Kidney epithelial cell (primary cell): ENCODE measurements at places on chromosomes 11 and 22. TPM values are rescaled to one million over a fixed set of nuclear protein-coding genes. Genes with fewer than 3 reads are reported as not detected.

DNA sequence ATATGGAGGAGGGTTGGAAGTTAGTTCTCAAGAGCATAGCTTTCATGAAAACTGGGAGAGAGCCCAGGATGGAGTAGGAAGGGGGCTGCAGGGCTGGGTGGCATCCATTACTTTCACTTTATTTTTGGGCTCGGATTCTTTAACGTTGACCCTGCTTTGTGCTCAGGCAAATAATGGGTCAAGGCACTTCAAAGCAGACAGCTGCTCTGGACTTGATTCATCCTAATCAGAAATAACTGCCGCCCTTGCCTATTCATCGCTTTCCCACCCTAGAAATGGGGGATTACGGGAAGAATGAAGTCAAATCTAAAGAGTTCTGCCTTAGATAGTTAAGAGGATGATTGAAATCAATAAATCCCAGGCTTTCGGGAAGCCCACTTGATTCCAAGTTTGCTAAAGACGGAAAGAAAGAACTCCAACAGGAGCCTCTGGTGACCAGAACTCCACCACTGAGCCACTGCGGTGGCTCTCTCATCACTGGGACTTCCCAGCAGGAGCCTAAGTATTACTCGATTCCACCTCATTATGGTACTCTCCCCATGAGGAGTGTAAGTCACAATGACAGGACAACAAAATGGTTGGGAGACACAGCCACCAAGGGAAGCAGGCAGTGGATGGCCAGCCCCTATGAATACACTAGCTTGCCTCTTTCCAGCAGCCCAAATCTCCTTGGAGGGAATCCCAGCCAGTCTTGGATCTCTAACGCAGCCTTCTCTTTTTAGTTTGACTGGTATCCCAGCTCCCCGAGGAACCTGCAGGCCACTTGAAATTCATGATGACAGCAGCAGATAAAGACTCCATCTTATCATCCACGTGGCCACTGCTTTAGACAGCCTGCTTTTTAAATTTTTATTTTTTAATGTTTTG lies 815.5 kb downstream of the NTM start:
- DNase-seq: no peak

The OR10G7 gene
- not detected in 2 replicates for total RNA-seq

DNA sequence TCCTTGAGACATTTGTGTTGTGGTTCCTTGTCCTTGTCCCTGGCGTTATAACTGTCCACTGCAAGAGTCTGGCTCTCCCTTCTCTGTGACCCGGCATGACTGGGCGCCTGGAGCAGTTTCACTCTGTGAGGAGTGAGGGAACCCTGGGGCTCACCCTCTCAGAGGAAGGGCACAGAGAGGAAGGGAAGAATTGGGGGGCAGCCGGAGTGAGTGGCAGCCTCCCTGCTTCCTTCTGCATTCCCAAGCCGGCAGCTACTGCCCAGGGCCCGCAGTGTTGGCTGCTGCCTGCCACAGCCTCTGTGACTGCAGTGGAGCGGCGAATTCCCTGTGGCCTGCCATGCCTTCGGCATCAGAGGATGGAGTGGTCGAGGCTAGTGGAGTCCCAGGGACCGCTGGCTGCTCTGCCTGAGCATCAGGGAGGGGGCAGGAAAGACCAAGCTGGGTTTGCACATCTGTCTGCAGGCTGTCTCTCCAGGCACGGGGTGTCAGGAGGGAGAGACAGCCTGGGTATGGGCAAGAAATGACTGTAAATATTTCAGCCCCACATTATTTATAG lies 23.0 kb downstream of the MYBPC3 start:
- DNase-seq: no peak

The DGAT2 gene
- total RNA-seq: 2.7 and 2.9 TPM in 2 replicates

DNA sequence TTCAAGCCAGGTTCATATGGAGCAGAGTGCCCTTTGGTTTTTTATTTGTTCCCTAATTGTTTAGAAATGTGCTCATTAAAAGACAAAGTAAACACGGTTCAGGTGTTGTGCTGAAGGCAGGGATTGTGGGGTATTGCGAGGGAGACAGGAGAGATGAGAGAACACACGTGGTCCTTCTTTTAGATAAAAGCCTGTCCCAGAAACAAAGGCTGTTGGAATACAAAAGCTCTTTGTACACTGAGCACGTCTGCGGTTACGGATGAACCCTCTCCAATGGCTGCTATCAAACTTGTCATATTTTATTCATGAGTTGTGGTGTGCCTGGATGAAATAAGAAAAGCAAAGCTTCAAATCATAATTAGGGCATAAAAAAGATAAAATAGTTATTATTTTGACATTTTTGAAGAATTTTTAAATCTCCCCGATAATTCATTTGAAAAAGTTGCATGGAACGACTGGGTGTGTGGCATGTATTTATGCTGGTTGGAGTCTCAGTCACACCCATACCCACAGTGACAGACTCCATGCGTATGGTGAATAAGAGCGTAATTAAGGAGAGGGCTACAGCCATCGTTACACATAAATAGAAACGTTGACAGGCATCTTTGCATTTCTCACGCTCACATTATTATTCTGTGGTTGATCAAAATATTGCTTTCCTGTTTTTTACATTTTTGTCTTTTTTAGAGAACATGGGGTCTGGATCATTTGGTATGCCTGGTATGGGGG lies 92.9 kb downstream of the NELL1 start:
- no peak for DNase-seq

The OR52N4 gene
- not detected in 2 replicates for total RNA-seq

DNA sequence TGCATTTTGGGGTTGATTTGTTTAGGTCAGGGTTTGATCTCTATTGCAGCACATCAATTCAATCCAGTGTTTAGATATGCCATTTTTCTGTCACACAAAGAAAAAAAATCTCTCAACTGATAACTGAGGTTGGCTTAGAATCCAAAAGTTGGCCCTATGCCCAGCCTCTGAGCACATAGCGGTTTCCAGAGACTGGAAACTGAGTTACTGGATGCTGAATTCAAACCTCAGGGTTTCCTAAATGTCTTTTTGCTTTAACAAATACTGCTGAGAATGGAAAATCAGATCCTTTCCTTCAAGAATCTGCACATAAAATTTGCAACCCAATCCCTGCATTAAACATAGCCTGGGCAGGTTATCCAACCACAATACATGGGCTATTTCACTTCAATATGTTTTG lies 4.0 kb downstream of the P4HA3 start:
- no peak for DNase-seq

DNA sequence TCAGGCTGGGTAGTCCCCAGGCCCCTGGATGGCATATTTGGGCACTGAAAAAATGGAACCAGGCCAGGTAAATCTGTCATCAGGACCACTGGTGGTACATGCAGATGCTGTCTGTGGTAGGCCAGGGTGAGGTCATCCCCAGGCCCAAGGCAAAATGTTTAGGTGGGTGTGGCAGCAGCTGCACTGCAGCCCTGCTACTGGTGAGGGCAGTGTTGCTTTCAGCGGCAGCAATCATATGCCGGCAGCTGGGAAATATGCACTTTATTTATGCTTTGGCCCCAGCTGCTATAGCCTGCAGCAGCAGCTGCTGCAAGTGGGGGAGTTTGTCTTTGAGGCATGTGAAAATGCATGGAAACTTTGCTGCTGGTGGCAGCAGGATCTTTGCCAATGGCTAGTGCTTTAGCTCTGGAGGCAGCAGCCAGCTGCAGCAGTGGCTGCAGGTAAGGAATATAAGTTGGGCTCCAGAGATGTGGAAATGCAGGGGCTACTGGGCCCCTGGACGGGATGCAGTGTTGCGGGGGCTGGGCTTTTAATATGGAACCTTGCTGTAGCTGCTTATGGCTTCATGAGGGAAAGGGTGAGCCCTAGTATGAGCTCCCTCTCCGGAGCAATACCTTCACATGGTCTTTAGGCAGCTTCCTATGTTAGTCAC lies 365.7 kb upstream of the CADM1 start:
- no peak for DNase-seq

GRCh38 chr11:44637487-44637886 lies 72.0 kb downstream of the CD82 start:
- no peak for DNase-seq

DNA sequence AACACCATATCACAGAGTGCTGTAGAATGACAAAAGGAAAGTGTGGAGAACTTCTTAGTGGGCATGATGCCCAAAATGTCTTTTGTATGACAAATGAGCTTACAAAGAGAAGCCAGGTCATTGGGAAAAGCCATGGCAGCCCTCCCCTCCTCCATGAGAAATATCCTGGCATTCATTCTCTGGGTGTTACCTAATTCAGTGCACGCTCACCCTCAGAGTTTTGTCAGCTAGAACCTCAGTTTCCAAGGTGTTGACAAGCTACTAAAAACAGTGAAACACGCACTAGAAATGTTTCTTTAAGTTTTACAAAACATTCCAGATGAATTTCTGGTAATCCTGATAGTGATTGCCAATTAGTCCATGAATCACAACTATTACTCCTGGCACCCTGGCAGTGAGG lies 105.4 kb upstream of the FSHB start:
- DNase-seq: no peak

- no peak for DNase-seq
These were observed 24.6 kb upstream of the FAT3 start for GRCh38 chr11:92199991-92200390.

GRCh38 chr11:112298535-112298934 lies 37.9 kb upstream of the PLET1 start:
- no peak for DNase-seq

DNA sequence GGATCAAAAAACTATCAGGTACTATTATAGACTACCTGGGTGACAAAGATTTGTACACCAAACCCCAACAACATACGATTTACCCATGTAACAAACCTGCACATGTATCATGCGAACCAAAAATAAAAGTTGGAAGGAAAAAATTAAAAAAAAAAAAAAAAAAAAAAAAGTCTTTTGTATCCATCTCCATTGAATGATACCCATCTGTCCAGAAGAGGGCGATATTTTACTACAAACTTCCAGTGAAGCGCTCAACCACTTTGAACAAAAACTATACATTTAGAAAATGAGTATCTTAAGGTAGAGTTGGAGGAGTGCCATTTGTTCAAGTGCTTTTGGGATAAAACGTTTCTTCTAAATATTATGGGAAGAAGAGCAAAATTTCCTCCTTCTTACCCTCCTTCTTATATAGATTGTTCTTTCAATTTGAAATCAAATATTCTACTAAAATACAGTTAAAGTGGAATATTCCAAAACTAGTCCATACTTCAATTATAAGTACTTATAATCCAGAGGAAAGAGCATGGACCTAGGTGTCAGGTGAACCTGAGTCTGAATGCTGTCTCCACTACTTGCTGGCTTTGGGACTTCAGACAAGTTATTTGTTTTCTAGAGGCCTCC lies 23.3 kb downstream of the ARL14EP start:
- peak; percentile 14 for DNase-seq

The CNGA4 gene
- 0.14 and 0.54 TPM in 2 replicates for total RNA-seq

GRCh38 chr11:119388103-119388502 lies 6.6 kb upstream of the USP2 start:
- DNase-seq: no peak

DNA sequence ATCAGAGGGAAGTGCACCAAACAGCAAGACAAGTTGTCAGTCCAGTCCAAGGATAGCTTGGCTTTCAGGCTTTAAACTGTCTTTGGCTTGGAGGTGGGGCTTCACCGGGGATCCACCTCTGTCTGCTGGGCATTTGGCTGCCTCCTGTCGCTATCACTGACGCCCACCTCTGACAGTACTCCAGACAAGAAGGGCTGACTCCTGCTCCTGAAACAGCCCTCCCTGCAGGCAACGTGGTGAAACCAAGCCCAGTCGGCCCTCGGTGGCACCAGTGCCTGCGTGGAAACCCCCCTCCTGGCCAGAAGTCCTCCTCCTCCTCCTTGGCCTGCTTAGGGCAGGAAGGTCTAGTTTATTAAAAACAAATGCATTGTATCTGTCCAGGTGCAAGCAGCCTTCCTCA lies 16.9 kb downstream of the DHCR7 start:
- no peak for DNase-seq

DNA sequence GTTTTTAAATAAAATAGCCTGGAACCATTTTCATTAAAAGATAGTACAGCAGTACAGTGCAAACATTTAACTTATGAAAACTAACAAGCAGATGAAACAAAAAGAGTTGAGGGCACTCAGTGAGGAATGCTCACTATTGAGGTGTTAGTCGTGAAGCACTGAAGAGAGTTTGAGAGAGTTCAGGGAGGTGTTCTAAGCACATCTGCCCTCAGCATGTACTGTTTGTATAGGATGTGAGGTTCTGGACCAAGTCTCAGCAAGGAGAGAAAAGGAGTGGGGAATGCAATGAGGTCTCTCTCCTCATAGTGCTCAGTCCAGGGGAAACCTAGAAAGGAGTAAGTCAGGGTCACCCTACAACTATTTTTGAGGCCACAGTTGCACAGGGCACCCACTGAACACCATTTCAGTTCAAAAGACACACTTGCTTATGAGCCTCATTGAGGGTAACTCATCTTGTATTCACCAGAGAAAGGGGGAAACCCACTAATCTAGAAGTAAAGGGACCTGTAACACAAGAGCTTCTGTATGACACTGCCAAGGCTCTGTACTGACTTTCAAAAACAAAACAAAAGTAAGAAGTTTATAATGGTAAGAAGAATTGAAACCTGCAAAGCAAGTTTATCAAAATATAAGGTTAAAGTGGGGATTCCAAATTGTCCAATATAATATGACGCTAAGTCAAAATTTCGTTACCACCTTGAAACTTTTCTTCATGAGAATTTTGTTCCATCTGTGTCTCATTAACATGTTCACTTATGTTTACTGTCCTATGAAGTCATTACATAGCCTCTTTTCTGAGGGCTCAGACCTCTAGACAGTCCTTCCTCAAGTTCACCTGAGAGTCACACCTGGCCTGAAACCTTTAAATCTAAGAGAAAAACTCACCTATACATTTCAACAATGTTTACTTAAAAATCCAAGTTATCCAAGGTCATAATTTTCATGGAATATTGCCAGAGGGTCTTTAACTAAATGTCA lies 275.3 kb downstream of the ETS1 start:
- DNase-seq: no peak

- no peak for DNase-seq
These were observed 421.8 kb upstream of the ANO3 start for GRCh38 chr11:25910086-25910485.

GRCh38 chr11:131910178-131910522 lies 539.7 kb downstream of the NTM start:
- DNase-seq: no peak

The CAVIN3 gene
- total RNA-seq: 93.7 and 119 TPM in 2 replicates

The EHF gene
- total RNA-seq: 45.8 and 47.3 TPM in 2 replicates

GRCh38 chr11:103880968-103881367 lies 155.5 kb upstream of the DDI1 start:
- DNase-seq: no peak

- no peak for DNase-seq
These were observed 252.8 kb upstream of the PLET1 start for GRCh38 chr11:112513417-112513816.

GRCh38 chr22:41524809-41525449 lies 19.3 kb downstream of the POLR3H start:
- DNase-seq: no peak

GRCh38 chr11:2796508-2797113 lies 89.0 kb downstream of the CDKN1C start:
- no peak for DNase-seq

DNA sequence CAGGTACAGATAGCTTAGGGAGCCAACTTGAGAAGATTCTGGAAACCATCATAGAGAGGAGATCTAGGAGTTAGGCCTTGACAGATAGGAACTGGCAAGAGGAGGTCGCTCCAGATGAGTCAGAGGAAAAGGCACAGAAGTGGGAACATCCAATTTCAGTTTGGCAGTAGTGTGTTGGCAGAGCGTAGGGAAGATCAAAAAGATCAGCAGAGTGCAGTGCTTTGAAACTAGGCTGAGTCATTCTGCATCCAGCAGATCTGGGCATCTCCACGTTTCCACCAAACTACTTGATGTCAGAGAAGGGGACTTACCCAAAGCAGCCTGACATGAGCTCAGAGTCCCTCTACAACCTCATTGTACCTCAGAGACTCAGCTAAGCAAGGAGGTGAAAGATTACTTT lies 58.5 kb downstream of the GAB4 start:
- no peak for DNase-seq
